ENCODE measurements at places on chromosomes 16 and 17.

DNA sequence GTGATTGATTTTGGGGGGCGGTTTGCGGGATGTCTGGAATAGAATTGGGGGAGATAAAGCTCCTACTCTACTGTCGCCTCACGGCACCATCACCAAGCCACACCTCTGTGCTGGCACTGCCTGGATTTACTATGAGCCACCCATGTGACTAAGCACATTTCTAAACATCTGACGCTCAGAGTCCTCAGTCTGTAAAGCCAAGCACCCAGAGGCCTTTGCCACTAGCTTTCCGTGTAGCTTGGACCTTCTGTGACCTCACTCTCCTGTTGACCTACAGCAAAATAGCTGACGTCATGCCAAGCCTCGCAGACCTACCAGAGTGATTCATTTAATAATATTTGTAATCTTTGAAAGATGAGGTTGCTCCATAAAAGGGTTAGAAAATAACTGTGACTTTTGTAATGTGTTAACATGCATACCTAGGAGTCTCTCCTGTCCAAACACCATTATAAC is 38.5 kb upstream of the MYOCD start:
- DNase-seq, result no peak

- DNase-seq, result no peak
These were observed 16.2 kb downstream of the MLYCD start for GRCh38 chr16:83915081-83915480.

- DNase-seq, result no peak
These were observed 109.1 kb downstream of the RGS9 start for GRCh38 chr17:65246252-65246651.

GRCh38 chr17:80393961-80394360 is 21.0 kb upstream of the ENDOV start:
- DNase-seq, result no peak

- DNase-seq, result no peak
These were observed 42.1 kb upstream of the MAF start for GRCh38 chr16:79642652-79643051.

GRCh38 chr17:41486809-41487530 is 2.7 kb downstream of the KRT36 start:
- DNase-seq, result peak; percentile 61

DNA sequence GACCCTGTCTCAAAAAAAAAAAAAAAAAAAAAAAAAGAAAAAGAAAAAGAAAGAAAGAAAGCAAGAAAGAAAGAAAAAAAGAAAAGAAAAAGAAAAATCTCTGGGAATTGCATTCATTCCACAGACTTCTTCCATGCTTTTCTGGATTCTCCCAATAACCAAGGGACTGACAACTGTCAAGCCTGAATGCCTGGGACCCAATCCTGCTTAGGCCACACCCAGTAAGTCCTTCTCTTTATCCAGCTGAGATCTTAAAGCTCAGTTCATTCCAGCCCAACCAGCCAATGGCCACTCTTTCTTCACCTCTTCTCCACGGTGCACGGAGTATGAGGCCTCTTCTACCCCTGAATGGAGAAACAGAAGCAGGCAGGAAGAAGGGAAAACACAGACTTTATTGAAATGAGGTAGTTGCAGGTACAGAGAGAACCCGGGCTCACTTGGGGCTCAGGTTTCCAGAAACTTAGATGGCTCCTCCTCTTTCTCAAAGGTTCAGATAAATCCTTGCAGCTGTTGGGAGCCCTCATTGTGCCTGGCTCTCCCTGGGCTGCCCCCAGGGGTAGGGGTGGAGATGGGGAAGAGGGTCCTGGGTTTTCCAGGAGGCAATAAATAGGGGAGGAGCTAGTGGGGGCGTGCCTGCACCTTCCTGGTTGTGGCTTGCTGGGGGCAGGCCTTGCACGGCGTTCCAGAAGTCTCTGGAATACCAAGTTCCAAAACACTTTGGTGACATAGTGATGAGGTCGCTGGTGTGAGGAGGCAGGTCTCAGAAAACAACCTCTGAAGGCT is 2.5 kb downstream of the HOXB1 start:
- peak; percentile 40 for DNase-seq
